H7 (cell line): ENCODE measurements at places on chromosomes 3 and 15. TPM values are rescaled to one million over a fixed set of nuclear protein-coding genes. Genes with fewer than 3 reads are reported as not detected.

The DYNLT2B gene
- total RNA-seq = 5.8 and 11.3 TPM in 2 replicates

The FOXL2 gene
- total RNA-seq = 1.6 and 2.2 TPM in 2 replicates

The ZNF197 gene
- total RNA-seq = 10.3 and 10.5 TPM in 2 replicates

The MRAS gene
- total RNA-seq = 24.4 and 32.0 TPM in 2 replicates

DNA sequence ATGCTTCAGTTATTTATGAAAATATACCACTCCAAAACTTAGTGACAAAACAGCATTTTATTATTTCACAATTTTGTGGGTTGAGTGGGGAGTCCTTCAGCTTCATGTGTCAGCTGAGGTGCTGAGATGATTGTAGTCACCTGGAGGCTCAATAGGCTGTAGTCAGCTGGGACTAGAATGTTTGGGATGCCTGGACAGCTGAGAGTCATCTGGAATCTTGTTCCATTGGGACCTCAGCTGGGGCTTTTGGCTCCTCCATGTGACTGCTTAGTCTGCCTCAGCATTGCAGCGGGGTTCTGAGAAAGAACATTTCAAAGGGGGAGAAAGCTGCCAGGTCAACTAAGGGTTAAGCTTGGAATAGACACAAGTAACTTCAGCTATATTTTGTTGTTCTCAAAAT is 13.4 kb downstream of the STT3B start:
- no peak for DNase-seq

DNA sequence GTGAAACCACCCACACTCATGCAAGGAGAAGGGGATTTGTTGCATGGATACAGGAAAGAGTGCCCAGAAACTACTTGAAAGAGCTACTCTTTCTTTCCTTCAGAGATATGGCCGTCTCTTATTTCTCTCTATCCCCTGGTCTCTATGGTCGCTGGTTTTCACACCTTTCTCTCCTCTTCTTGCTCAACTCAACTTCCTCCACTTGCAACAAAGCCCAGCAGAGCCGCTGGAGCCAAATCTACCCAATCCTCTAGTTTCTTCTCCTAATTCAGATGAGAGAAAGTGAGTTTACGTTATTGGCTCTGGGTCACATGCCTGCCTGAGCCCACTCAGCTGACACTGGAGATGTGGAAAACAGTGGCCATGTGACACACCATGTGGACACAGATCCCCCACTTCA is 215.2 kb downstream of the OSBPL10 start:
- no peak for DNase-seq

- DNase-seq = no peak
Observed at GRCh38 chr15:85086855-85087254, 105.2 kb downstream of the PDE8A start.

DNA sequence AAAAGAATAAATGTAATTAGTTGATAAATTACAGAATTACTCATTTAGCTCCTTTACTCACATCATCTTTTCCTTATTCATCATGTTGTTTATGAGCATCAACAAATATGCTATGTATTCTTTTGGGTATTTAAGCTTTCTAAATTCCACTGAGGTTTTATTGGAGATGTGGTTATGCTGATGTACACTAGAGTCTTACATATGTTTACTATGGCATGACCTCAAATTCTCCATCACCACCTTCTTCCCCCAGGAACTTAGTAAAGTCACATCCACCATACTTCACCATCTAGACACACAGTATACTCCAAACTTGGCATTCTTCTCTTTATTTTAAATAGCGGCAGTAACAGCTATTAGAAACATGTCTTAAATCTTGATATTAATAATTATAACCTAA is 74.1 kb upstream of the MELTF start:
- DNase-seq = no peak

- DNase-seq = peak; percentile 91
Observed at GRCh38 chr15:42137461-42138261, 18.8 kb downstream of the PLA2G4F start.

- no peak for DNase-seq
Observed at GRCh38 chr15:101373577-101373976, 78.5 kb upstream of the SNRPA1 start.
